ENCODE measurements at places on chromosomes 1 and 21.

DNA sequence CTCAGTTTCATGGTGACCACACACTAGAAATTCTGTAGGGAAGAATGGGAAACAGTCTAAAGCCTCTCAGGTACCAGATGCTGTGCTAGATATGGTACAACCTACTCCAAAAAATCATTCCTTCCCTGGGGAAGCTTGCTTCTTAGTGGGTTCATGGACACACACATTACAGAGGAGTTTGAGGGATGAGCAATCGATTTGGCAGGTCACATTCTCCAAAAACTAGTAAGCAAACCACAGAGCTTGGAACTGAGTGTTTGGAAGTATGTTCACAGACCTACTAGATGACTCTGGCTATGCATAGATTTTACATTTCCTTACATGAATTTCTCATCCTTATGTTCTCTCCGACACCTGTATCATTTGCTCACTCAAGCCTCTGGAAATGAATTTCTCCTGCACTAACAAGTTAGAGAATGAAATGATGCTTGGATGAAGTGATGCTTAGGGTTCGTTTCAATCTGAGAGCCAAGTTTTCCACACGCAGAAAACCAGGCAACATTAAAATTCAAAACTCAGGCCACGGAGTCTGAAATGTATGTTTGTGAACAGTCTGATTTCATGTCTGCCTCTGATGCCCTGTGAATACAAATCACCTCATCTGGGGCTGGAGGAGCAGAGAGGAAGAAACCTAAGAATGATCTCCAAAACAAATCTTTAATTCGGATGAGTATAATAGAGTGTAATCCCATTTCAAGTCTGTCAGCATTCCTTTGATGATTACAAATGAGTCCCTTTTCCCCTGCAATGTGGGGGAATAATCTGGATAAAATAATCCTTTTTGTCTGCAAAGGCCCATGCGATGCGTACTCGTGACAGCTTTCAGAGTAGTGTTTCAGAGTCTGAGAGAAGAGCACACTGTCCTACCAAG lies 11.0 kb downstream of the EVA1C start:
- no peak for DNase-seq

- no peak for DNase-seq
Measured at GRCh38 chr1:159974350-159974965, 20.4 kb upstream of the SLAMF9 start.

- no peak for DNase-seq
Measured at GRCh38 chr1:42417166-42417565, 36.6 kb downstream of the RIMKLA start.

DNA sequence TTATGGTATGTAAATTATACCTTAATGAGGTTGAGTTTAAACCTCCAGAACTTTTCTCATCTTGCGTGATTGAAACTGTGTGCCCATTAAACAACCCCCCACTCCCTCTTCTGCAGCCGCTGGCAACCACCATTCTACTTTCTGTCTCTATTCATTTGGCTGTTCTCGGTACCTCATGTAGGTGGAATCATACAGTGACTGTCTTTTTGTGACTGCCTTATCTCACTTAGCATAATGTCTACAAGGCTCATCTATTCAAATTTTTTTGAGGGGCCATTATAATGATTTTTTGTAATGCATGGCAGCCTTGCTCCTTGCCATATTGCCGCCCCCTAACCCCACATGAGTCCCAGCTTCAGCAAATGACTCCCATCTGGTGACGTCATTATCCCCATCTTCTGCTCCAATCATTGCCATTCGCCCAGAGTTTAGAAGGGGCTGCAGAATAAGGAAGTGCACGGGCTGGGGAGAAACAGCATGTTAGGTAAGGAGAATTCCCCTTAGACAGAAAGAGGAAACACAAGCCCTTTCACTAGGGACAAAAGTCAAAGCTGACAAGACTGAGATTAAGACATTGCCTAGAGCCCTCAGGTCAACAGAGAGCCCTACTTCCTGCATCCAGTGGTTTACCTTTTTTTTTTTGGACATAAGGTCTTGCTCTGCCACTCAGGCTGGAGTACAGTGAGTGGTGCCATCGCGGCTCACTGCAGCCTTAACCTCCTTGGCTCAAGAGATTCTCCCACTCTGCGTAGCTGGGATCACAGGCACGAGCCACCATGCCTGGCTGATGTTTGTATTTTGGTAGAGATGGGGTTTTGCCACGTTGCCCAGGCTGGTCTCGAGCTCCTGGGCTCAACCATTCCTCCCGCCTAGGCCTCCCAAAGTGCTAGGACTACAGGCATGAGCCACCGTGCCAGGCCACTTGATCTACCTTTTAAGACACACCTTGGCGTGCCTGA lies 78.4 kb upstream of the ERRFI1 start:
- DNase-seq: no peak

- DNase-seq: no peak
Measured at GRCh38 chr1:84929581-84929980, 36.6 kb upstream of the LPAR3 start.

DNA sequence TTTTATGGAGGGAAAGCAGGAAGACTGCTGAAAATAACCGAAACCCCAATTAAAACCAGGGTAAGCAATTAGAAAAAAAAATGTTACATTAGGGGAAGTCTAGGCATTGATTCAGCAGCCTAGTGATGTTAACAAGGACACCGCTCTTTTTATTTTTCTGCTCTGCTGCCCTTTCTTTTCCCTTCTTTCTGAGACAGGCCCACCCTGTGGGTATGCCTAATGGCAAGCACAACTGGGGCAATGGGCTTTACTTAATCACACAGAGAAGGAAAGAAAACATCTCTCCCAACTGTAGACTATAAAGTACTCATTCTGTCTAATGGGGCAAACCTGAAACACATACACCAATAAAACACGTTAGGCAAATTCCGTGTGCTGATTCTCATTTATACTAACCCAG lies 69.6 kb downstream of the GBP6 start:
- DNase-seq: no peak

GRCh38 chr1:162297208-162297607 lies 79.4 kb downstream of the SPATA46 start:
- DNase-seq: no peak
